Smooth muscle cell of the pulmonary artery (primary cell): ENCODE measurements at places on chromosomes 5 and 9. TPM values are rescaled to one million over a fixed set of nuclear protein-coding genes. Genes with fewer than 3 reads are reported as not detected.

Gene PCDHGB7
- 13.8 and 14.7 TPM in 2 replicates for total RNA-seq

Gene ADAM19
- total RNA-seq = 24.6 and 26.9 TPM in 2 replicates

Gene COL23A1
- 0.10 and 0.13 TPM in 2 replicates for total RNA-seq

Gene PCDHAC1
- total RNA-seq = 0.07 and 0.26 TPM in 2 replicates

Gene WNT8A
- not detected in 2 replicates for total RNA-seq

Gene CWC27
- total RNA-seq = 11.3 and 12.6 TPM in 2 replicates

Gene DNM1
- 1.9 and 5.8 TPM in 2 replicates for total RNA-seq

Gene SHC3
- 12.6 and 57.2 TPM in 2 replicates for total RNA-seq

Gene PSD2
- total RNA-seq = 0.17 and 0.26 TPM in 2 replicates

Gene BHMT2
- 3.1 and 6.4 TPM in 2 replicates for total RNA-seq

Gene C9orf43
- 0.13 and 0.69 TPM in 2 replicates for total RNA-seq

Gene AQP3
- 0.66 and 1.0 TPM in 2 replicates for total RNA-seq

Gene FREM1
- total RNA-seq = 0.39 TPM in 1 of 2 replicates, not detected in the other

Gene SLC6A18
- total RNA-seq = not detected in 2 replicates

Gene UBE2QL1
- 0.03 and 0.20 TPM in 2 replicates for total RNA-seq

Gene SLC25A51
- 69.7 and 76.6 TPM in 2 replicates for total RNA-seq

Gene EIF4E1B
- total RNA-seq = not detected in 2 replicates

Gene SAXO1
- under 0.01 TPM in 1 of 2 replicates, not detected in the other for total RNA-seq

Gene LCN15
- not detected in 2 replicates for total RNA-seq

Gene IL4
- total RNA-seq = not detected in 2 replicates

Gene FOXD4L3
- 0.07 and 0.10 TPM in 2 replicates for total RNA-seq

Gene CFAP157
- total RNA-seq = not detected in 2 replicates

Gene STKLD1
- total RNA-seq = 0.20 and 0.33 TPM in 2 replicates

Gene LHX3
- not detected in 2 replicates for total RNA-seq

Gene GLDC
- 0.33 and 2.3 TPM in 2 replicates for total RNA-seq

Gene SPINK13
- total RNA-seq = not detected in 2 replicates

Gene TAL2
- not detected in 2 replicates for total RNA-seq

Gene LIFR
- 13.4 and 30.1 TPM in 2 replicates for total RNA-seq

Gene FBLL1
- total RNA-seq = 0.66 and 1.7 TPM in 2 replicates

Gene PCDHB14
- 1.6 and 2.1 TPM in 2 replicates for total RNA-seq

Gene ACOT12
- 0.07 and 1.1 TPM in 2 replicates for total RNA-seq

Gene RFX3
- 5.0 and 5.4 TPM in 2 replicates for total RNA-seq

Gene TAF9
- 54.2 and 64.8 TPM in 2 replicates for total RNA-seq

Gene SLC34A1
- total RNA-seq = not detected in 2 replicates

Gene C6
- 0.26 TPM in 1 of 2 replicates, not detected in the other for total RNA-seq

Gene OCLN
- total RNA-seq = 0.26 and 1.1 TPM in 2 replicates

Gene HRCT1
- total RNA-seq = 0.39 and 0.59 TPM in 2 replicates

Gene MORN5
- not detected in 2 replicates for total RNA-seq

Gene C9orf50
- total RNA-seq = 0.26 and 0.33 TPM in 2 replicates

Gene TMEFF1
- 2.4 and 5.2 TPM in 2 replicates for total RNA-seq

Gene SPATA31C1
- total RNA-seq = not detected in 2 replicates

Gene RNF183
- total RNA-seq = not detected in 2 replicates

Gene GCNT4
- total RNA-seq = 1.8 and 5.0 TPM in 2 replicates

Gene CEP72
- 2.3 and 3.0 TPM in 2 replicates for total RNA-seq

Gene CMYA5
- 0.52 and 0.69 TPM in 2 replicates for total RNA-seq

Gene CARTPT
- not detected in 2 replicates for total RNA-seq

Gene PCDH12
- total RNA-seq = 0.36 and 0.46 TPM in 2 replicates

Gene F2RL1
- total RNA-seq = 39.7 and 121 TPM in 2 replicates

Gene CMBL
- total RNA-seq = 19.8 and 20.2 TPM in 2 replicates
